NT2/D1 (cell line): ENCODE measurements at places on chromosomes 7 and 10.

- DNase-seq = no peak
Observed at GRCh38 chr7:143444063-143444782, 970 bp downstream of the TAS2R60 start.

GRCh38 chr10:120656107-120656506, 195.1 kb upstream of the WDR11 start:
- no peak for DNase-seq

DNA sequence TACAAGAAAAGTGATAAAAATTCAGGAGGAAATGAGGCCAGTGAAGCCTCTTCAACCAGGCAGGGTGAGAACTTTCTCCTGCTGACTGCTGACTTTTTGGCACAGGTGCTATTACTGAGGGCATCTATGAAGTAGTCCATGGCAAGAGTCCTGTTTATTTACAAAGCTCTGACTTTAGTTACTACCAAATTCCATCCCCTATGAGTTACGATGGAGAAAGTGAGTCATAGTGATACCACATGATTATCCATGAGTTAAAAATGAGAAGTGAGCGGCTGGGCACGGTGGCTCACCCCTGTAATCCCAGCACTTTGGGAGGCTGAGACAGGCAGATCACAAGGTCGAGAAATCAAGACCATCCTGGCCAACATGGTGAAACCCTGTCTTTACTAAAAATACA, 19.9 kb downstream of the CCDC3 start:
- DNase-seq = no peak

GRCh38 chr7:44059219-44060090, 5.9 kb downstream of the PGAM2 start:
- no peak for DNase-seq

GRCh38 chr7:34080513-34080912, 175.2 kb downstream of the BMPER start:
- no peak for DNase-seq

- DNase-seq = no peak
Observed at GRCh38 chr7:134434701-134435100, 24.2 kb downstream of the AKR1B1 start.

GRCh38 chr7:45690762-45691150, 116.6 kb downstream of the ADCY1 start:
- no peak for DNase-seq

DNA sequence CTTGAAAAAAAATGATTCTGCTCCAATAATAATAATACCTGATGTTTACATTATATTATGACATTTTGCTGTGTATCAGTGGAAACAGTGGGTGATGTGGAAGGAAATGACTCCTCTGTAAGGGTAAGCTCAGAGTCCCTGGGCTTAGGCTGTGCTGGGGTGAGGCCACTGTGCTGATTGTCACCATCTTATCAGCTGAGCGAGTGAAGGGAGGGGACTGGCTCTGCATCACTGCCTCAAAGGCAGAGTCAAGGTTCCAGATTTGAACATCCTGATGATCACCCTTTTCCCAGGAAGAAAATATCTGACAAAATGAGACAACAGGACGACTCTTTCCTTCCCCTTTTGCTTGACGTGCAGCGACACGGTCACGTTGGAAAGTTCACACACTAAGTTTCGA, 24.0 kb upstream of the HABP2 start:
- no peak for DNase-seq

GRCh38 chr10:24404567-24404966, 195.6 kb downstream of the KIAA1217 start:
- DNase-seq = no peak

GRCh38 chr10:1057106-1057657, 997 bp downstream of the WDR37 start:
- no peak for DNase-seq

- peak; percentile 50 for DNase-seq
Observed at GRCh38 chr7:149764481-149765398, 8.6 kb downstream of the ZNF467 start.

GRCh38 chr7:70627461-70627860, 504.5 kb upstream of the GALNT17 start:
- DNase-seq = no peak

DNA sequence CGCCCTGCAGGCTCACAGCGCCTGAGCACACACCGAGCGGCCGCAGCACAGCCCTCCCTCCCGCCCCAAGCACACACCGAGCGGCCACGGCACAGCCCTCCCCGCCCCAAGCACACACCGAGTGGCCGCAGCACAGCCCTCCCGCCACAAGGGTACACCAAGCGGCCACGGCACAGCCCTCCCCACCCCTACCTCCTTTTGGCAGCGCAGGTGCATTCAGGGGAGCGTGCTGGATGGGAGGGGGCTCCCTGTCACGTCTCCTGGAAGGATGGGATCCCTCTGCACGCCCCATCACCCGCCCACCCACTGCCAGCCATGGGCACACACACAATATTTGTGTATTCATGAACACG, 482.6 kb downstream of the DNAJB6 start:
- no peak for DNase-seq

DNA sequence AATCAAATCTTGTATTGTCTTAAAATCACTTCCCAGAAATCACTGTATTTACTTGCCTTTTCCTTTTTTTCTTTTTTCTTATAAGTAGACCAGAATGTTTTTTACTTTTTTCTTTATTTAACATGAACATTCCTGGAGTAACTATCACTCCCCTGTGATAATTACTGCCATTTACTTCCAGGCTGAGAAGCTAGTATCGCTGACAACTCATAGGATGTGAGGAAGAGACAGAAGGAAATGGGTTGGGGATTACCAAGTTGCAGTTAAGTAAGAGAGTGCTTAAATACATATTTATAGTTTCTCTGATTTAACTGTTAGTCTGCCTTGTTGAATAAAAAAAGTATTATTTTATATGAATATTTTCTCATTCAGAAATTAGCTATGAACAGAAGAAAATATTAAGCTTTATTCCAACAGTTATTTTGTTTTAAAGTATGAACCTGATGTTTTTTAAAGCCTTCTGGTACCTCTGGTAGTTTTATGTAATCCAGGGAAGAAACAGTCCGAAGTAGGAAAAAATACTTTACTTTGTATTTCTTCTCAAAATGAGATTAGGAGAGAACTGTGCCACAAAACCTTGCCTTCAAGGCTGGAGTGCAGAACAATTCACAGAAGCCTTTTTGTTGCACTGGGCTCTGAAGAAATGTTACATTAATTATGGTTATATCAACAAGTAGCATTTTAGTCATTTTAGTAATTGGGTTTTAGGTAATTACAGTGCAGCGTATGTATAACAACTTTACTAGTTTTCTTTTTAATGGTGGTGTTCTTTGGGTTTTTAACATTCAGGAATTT, 72.8 kb downstream of the SHOC2 start:
- no peak for DNase-seq

GRCh38 chr10:24235471-24235870, 26.5 kb downstream of the KIAA1217 start:
- DNase-seq = no peak

- DNase-seq = no peak
Observed at GRCh38 chr10:130817046-130817624, 494.4 kb downstream of the TCERG1L start.

DNA sequence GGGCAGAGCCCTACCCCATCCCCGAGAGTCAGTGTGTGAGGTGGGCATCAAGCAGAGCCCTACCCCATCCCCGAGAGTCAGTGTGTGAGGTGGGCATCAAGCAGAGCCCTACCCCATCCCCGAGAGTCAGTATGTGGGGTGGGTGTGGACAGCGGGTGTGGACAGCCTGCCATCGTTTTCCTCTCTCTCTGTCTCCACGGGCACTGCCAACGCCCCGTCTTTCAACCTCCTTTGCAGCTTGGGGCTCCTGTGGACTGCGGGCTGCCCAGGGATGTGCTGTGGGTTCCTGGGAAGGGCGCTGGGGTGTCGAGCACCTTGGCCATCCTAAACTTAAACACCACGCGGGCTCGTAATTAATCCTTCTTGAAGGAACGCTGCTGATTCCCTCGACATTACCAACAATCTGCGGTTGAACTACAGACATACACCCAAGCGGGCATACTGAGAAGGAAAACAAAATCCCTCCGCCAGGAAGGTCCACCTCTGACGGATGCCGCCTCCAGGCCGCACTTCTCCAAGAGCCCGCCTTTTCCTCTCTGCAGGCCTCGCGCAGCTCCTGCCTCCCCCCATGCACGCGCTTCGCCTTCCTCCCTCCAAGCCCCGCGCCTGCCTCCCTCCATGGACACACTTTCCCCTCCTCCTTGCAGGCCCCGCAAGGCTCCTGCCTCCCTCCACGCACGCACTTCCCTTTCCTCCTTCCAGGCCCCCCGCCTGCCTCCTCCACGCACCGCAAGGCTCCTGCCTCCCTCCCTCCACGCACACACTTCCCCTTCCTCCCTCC, 65.1 kb downstream of the ADARB2 start:
- no peak for DNase-seq

GRCh38 chr10:34491678-34492077, 323.4 kb downstream of the PARD3 start:
- DNase-seq = no peak

DNA sequence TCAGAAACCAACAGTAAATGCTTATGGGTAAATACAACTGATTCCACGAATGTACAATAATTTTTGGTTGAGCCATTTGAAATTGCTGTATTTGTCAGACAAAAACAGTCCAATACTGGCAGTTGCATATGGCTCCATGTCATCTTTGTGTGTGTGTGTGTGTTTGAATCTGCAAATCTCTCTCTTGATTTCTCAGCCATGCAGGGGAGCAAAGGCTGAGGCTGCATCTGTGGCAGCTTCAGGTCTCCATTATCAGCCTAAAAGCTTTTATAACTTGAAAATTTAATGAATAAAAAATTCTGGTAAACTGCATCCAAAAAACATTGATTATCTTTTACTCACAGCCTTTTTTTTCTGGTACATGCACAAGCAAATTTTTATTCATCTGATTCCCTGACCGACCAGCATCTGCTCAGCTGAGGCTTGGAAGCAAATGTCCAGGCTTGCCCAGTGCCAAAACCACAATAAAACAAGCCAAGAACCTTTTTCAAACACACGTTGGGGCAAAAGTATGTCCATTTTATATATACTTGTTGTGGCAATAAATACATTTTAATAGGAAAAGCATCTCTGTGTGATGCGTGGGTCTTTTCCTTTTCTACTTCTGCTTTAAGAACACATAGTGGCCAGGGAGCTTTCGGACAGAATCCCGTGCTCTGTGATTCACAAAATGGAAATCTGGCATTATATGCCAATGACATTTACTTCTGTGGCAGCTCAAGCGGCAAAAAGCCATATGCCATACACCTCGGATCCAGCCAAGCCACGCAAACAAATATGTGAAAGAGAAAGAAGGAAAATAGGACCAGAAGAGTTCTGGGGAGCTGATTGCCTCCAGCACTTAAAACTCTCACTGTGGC, 275.6 kb upstream of the AOAH start:
- no peak for DNase-seq

GRCh38 chr10:29039677-29040189, 249.1 kb upstream of the LYZL1 start:
- no peak for DNase-seq

- DNase-seq = no peak
Observed at GRCh38 chr7:29971566-29972314, 17.9 kb downstream of the SCRN1 start.

GRCh38 chr7:153193144-153193595, 433.6 kb downstream of the ACTR3B start:
- peak; percentile 33 for DNase-seq

GRCh38 chr10:112601214-112602090, 154.4 kb downstream of the VTI1A start:
- DNase-seq = no peak

DNA sequence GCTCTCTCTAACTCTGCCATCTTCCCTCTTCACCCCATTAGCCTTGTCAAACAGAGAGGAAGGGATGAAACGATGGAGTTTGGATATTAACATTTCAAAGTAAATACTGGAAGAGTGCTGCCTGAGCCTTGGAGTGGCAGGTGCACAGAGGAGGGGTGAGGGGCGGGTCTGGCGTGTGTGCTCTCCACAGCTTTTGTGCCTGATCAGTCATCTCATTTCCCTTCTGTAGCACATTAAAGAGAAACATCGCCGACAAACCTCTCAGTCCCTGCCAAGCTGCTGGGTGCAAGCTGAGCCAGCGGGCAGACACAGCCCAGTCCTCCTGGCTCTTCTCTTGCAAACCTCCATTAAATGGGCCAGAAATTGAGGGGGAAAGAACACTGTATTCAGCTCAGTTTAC, 76.2 kb downstream of the SLIT1 start:
- no peak for DNase-seq

GRCh38 chr7:39528849-39529248, 37.4 kb upstream of the YAE1 start:
- DNase-seq = no peak

DNA sequence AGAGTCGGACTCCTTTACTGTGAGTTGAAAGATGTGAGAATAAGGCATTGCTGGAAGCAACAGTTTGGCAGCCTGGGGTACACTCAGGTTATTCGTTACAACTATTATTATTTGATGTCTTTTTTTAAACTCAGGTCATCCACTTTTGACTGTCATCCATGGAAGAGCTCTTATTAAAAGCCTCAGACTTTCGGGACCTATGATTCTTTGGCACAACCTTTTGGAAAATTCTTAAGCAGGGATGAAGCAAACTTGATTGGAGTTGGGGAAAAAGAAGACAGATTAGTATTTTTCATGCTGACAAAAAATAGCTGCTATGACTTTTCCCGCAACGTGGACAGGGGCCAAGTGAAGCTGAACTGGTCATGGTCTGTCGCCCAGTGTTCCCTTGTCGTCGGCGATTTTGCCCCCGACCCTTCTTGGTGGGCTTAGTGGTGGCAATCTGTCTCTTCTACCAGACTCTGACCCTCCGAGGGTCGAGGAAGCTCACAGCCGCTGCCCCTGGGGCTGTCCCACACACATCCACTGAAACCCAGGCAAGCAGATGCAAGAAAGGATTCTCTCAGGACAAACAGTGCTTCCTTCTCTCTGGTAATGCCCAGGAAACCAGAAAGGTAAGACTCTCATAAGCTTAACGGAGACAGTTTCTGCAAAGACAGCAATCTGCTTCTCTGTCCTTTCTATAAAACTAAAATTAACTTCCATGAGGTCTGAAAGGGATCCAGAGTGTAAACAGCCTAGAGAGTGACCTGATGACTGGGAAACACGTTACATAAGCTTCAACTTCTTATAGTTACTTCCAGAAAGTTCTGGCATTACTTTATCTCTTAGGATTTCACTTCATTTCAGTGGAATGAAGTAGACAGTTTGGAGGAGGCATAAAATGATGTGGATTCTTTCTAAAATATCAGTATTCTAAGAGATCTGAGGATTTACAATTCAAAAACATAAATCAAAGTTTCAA, 1.0 kb downstream of the CPED1 start:
- no peak for DNase-seq
